ENCODE measurements at places on chromosomes 3 and 15.

DNA sequence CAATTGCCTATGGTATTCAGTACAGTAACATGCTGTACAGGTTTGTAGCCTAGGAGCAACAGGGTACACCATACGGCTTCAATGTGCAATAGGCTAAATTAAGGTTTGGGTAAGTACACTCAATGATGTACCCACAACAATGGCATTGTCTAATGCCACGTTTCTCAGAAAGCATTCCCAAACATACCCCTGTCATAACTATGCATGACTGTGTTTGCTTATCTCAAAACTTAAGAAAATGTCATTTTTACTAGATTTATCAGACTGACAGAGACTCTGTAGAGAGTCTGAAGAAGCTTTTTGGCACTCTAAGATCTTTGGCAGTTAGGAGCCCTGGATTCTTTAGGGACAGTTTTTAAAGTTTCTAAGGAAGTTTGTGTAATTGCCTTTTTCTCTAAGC, 59.9 kb downstream of the MECOM start:
- no peak for DNase-seq

DNA sequence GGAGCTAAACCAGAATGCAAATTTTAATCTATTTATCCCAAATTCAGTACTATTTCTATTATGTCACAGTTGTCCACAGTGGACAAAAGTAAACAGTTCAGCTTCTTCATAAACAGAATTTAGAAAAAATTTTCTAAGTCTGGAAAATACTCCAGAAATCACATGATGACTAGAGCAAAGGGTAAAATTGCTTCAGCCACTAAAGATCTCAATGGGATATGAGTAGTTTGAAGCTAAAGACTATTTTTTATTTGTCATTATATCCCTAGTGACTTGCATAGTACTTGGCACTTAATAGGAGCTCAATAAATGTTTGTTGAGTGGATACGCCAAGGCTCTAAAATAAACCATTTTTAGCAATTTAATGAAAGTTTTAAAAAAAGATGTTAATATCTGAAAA, 354.3 kb upstream of the AGTR1 start:
- DNase-seq: no peak

- DNase-seq: no peak
Observed at GRCh38 chr15:64521726-64522164, 61.4 kb downstream of the ZNF609 start.

DNA sequence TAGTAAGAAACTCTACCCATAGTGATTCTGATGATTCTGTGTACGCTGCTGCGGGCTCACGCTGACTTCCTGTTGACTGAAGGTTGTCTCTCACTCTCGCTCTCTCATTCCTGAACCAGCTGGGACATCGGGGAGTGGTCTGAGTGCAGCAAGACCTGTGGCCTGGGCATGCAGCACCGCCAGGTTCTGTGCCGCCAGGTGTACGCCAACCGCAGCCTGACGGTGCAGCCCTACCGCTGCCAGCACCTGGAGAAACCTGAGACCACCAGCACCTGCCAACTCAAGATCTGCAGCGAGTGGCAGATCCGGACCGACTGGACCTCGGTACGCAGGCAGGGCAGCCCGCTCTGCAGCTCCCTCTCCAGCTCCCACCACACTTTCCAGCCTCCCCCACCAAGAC, 63.6 kb upstream of the NR2E3 start:
- no peak for DNase-seq

DNA sequence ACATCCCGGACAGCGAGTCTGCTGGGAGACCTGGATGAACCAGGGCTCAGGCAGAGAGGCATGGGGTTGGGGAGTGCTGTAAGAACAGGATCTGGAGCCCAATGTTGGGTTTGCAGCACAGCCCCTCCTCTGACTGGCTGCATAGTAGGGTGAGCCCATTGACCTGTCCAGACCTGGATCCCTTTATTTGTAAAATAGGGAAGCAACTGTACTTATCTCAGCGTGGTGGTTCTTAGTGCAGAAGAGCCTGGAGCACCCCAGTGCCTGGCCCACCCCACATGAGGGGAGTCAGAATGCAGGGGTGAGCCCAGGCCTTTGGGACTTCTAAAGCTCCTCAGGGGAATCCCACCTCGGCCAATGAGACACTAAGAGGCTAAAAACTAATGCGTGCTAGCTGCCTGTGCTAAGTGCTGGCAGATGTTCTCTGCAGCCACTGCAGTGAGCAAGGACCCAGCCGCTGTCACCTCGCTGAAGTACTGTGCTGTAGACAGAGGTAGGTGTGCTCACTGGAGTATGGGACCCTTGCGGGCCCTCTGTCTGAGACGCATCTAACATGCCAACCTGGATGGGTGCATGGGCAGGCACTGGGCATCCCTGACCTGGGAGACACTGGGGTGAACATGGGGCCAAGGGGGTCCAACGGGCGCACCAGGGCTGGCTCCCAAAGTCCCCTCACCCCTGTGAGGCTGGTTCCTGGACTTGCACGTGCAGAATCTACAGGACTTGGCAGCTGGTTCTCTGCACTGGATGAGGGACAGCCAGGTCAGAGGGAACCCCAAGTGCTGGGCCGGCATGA, 95.6 kb downstream of the ATP10A start:
- no peak for DNase-seq

DNA sequence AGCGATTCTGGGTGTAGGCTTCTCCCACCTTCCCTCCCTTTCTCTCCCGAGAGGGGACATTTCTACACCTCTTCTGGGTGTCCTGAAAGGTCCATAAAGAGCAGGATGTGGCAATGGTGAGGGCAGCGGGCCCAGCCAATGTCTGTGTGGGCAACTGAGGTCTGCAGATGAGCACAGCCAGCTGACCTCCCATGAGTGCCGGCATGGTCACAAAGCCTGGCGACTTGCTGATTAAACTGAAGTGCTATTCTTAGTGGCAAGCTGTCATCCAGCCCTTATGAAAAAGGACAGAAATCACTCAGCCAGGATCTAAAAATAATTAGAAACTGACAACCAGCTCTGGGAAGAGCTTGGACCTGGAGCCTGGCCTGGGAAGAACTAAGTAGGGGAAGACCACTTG, 124.3 kb upstream of the RGMA start:
- no peak for DNase-seq

DNA sequence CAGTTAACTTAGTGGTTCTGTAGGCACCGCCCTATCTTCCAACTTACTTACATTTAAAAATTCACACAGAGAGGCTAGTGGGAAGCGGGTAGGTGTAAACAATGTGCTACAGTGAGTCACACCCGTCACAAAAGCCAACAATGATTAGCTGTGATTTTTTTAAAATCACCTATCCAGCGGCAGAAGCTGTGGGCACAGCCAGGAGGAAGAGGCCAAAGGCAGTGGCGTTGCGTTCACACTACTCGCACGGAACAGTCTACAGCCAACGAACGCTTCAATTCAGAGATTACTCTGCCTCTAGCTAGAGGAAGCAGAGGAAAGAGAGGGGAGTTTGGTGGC, 2.5 kb upstream of the NLGN1 start:
- no peak for DNase-seq

GRCh38 chr3:144822671-144823070, 851.0 kb downstream of the DIPK2A start:
- no peak for DNase-seq

GRCh38 chr15:95162069-95162468, 930.7 kb downstream of the MCTP2 start:
- no peak for DNase-seq

- no peak for DNase-seq
Observed at GRCh38 chr3:187812496-187812895, 67.2 kb upstream of the BCL6 start.

DNA sequence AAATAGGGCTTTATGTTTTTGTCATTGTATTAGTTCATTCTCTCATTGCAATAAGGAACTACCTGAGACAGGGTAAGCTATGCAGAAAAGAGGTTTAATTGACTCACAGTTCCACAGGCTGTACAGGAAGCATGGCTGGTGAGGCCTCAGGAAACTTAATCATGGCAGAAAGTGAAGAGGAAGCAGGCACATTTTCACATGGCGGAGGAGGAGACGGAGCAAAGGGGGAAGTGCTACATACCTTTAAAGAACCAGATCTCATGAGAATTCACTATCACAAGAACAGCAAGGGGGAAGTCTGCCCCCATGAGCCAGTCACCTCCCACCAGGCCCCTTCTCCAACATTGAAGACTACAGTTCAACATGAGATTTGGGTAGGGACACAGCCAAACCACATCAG, 25.6 kb downstream of the CEP63 start:
- DNase-seq: no peak

GRCh38 chr15:70870051-70870450, 16.1 kb upstream of the LARP6 start:
- DNase-seq: no peak

Data from activated T-helper 1 cell treated with anti-CD3 and anti-CD28 coated beads, Interleukin-2, amount 50 U/mL, for 16 hours (primary cell).